T47D (cell line): ENCODE measurements at places on chromosomes 11 and 22.

- no peak for DNase-seq
These were observed 29.0 kb upstream of the DNAJB7 start for GRCh38 chr22:40890881-40891280.

DNA sequence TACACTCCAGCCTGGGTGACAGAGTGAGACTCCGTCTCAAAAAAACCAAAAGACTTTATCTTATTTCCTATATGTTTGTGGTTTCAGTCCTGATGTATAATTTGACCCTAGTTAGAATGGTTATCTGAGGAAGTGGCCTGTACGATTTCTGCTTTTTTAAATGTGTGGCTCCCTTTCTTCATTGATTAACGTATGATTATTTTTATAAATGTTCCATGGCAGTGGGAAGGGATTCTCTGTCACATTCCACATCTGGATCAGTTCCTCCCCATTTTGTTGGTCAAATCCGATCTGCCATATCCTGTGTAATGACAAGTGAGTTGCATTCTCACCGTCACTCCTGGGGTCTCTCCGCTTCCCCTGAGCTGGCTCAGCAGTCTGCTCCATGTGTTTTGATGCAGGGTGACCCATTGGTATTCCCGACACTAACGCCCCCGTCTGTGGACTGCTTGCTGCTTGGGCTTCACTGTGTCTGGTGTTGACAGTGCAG lies 20.3 kb downstream of the NEAT1 start:
- DNase-seq: peak; percentile 44

- DNase-seq: no peak
These were observed 27.7 kb upstream of the RRM1 start for GRCh38 chr11:4066910-4067309.

GRCh38 chr11:110131386-110132123 lies 38.4 kb downstream of the ZC3H12C start:
- DNase-seq: no peak

DNA sequence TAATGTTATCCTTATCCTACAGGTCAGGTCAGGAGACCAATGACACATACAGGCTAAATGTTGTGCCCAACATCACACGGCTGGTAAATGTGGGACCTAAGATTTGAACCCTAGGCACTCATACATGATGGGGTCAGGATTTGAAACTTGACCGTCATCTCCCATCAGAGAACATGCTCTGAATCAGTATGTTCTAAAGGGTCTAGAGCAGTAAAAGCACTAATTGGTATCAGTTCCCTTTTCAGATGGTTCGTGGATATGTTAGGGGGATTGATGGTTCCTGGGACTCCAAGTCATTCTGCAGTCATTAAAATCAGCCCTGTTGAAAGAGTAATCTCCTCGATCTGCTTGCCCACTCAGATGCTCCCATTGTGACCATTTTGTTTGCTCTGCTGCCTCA lies 65.5 kb downstream of the BMAL1 start:
- no peak for DNase-seq

DNA sequence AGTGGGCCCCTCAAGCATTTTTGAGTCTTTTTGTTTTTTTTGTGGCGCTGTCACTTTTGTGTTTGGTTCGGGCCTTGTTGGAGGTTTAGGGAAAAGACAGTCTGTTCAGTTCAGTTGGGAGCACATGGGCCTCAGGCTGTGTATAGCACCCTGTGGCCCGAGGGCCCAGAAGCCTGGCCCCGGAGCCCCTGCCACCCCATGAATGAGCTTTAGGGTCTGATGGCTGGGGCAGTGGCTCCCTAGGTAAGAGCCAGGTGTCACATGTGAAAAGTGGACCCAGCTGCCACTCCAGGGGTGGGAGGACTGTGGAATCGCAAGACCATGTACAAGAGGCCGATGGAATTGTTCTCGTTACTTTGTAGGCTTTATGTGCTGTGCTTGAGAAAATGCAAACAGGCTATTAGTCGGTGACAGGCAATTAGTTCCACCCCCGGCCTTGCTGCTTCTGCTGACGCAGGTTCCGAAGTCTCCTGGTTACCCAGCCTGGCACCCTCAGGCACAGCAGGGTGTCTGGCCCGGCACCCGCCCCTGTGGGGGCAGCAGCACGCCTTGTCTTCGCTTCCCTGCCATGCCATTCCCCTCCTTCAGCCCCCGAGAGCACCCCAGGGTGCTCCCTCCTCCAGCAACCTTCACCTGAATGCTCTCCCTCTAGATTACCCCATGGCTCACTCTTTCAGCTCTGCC lies 38.2 kb upstream of the PARVG start:
- no peak for DNase-seq

GRCh38 chr11:88849368-88849767 lies 216.4 kb downstream of the GRM5 start:
- DNase-seq: no peak

DNA sequence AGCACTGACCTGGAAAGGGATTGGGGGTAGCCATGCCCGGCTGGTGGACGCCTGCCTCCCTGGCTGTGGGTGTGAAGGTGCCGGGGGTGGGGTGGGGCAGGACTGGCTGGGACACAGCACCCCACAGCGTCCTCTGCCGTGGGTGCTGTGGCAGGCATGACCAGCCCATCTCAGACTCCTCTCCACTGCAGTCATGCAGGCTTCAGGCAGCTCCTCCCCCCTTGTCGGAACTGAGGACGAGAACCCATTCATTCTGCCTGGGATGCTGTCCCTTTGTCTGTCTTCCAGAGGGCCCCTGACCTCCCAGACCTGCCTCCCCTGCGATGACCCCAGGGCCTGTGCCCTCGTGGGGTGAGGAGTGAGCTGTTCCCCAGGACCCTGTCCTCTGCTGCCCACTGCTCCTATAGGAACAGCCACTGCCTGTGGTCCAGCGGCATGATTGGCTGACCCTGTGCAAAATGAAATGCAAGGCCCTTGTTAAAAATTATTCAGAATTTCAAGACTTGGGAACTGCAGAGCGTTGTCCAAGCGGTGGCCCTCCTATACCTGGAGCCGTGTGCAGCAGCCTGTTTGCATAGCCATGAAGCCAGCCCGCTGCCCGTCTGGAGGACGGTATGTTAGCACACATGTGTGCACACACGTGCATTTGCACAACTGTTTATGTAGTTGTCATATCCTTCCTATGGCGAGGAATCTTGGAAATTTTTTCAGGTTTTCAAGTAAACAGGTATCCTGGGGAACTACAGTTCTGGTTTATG lies 1122.3 kb downstream of the BRD1 start:
- DNase-seq: no peak

GRCh38 chr11:130000552-130001176 lies 2.0 kb downstream of the PRDM10 start:
- DNase-seq: peak; percentile 29

- DNase-seq: no peak
These were observed 63.7 kb downstream of the PPP6R3 start for GRCh38 chr11:68524213-68524612.

DNA sequence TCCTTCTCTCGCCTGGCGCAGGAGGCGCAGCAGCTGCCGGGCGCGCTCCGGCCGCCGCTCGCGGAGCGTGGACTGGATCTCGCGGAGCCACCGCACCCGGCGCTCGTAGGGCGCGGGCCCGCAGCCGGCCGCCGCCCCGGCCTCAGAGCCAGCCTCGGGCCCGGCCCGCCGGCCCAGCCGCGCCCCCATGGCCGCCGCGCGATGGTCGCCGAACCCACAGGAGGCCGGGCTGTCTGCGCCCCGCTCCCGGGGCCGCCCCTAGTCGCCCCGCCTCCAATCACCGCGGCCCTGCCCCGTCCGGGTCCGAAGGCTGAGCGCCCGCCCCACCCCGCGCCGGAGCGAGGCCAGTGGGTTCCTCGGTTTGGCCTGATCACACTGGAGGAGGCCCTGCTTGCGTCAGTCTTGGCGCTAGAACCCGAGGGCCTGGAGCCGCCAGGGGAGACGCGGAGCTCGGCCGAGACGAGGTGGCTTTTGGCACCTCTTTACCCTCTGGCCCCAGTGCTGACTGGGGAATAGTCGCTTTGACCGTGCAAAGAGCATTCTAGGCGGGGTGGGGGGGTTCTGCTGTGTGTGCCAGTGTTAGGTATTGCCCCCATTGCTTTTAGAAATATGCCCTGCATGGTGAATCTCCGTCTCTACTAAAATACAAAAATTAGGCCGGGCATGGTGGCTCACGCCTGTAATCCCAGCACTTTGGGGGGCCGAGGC lies at the start of gene LRRC75B:
Gene LRRC75B, minus strand, starts transcription at position 223 of the 708 bp plus-strand sequence. Its CDS starts 34 bp downstream, at position 189.
- DNase-seq: peak; percentile 91

DNA sequence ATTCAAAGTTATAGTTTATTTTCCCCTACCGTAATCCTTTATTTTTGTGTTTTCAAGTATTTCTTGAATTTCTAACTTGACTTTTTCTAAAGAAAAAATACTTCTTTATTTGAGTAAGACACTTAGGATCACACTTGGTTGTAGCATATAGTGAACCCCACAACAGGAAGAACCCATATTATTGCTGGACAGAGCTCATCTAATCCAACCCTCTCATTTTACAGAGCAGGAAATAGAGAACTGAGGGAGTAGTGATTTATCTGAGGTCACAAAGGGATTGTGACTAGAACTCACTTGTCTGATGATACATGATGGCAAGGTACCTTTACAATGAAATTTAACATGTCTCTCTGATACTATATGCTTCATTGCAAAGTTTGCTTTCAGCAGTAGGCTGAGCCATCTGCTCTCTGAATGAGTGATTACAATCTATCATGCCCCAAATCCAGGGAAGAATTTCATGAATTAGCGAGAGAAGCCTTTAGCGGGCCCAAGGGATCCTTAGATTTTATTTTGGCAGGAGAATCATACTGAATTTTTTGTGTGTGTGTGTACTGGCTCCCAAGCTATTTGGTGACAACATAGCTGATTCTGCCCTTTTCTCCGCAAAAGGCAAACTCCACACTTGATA lies 9.8 kb downstream of the SLC17A6 start:
- DNase-seq: no peak

DNA sequence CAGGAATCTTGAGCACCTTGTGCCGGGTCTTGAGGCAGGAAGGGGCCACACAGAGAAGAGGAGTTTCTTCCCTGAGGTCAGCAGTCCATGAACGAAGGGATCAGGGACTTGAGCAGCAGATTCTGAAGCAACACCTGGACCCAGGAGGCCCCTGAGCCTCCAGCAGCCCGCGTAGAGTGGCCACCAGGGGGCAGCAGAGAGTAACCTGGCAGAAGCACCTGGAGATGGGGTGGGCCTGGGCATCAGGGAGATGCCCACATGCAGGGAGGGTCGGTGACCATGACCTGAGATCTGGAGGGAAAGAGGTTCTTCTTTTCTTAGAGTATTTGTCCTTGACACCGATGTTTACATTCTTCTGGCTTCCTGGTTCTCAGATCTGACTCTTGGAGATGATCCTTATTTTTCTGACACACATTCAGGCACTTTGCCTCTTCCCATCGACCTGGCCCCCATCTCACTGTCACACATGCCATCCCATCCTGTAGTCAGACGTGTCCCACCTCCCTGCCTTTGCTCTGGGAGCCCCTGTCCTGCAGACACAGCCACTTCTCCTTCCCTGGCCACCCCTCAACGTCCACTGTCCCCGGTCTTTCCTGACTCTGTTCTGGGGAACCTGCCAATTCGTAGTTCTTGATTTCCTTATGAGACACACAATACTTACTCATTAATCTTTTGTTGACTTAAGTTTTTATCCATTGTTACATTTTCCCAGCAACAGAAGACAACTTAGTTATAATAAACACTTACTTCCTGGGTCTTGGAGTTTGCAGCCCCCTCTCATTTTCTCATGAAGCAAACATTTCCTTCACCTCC lies 66.5 kb downstream of the GGTLC2 start:
- DNase-seq: peak; percentile 32

- no peak for DNase-seq
These were observed 346.8 kb downstream of the ETS1 start for GRCh38 chr11:128240546-128240945.

DNA sequence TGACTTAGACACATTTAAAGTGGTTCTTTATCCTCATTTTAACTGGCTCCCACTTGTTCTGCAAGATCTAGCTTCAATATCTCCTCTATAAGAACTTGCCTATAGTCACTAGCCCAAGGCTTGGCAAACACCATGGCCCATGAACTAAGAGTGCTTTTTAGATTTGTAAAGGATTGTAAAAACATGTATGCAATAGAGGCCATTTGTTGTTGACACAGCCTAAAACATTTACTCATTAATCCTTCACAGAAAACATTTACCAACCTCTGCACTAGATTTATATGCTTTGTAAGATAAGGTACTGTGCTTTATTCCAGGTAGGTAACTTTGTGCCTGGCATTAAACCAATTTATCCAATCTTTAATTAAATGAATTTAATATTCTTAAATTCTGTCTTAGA lies 5.5 kb downstream of the HYLS1 start:
- DNase-seq: no peak

- DNase-seq: no peak
These were observed 68.9 kb downstream of the C11orf65 start for GRCh38 chr11:108398439-108398838.

DNA sequence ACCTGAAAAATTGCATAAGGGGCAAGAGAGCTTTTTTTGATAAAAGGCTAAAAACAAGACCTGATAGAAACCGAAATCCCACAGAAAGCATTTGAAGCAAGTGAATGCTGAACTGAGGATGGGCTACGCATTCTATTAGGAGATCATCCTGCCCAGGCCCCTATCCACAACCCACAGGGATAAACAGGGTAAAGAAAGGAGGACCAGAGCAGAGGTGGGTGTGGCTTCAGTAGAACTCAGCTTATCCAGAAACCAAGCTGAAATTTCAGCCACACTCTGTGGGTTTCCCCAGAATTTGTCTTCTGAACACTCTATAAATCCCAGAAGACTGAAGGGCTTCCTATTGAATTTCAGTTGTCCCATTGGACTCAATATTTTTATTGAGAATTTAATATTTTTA lies 195.1 kb downstream of the ETS1 start:
- no peak for DNase-seq

- no peak for DNase-seq
These were observed 18.4 kb downstream of the DKK3 start for GRCh38 chr11:11989774-11990744.

DNA sequence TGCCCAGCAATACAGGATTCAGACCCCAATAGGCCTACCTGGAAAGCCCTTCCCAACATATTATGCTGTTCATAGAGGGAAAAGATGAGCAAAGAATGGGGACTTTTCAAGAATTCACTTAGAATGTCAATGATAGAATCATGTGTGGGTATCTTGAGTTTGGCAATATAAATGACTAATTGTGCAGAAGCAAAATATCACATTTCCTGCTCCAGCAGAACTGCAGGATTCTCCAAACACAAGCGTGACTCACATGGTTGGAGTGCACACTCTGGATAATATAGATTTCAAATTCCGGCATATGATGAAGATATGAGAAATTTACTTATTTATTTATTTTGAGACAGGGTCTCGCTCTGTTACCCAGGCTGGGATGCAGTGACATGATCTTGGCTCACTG lies 12.5 kb upstream of the APOL5 start:
- no peak for DNase-seq

DNA sequence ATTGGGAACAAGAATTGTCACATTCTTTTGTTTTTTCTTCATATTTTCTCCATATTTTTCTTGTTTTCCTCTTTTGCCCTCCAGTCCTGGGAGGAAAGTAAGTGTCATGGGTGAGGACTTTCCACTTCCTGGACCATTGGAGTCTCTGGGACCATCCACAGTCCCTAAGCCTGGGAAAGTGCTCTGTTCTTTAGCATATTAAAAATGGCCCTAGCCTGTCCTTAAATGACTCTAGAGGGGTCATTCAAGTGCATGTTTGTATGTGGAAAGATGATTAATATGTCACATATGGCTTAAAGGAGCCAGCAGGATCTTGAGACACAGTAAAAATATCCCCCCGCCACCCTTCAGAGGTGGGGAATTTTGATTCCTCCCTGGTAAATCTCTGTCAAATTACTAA lies 20.1 kb upstream of the SCGB1D1 start:
- DNase-seq: no peak

GRCh38 chr11:36130401-36130800 lies 158.8 kb downstream of the COMMD9 start:
- no peak for DNase-seq

- DNase-seq: no peak
These were observed 9.7 kb downstream of the SRSF8 start for GRCh38 chr11:95076416-95076815.
